ENCODE measurements at places on chromosomes 7 and 10.

DNA sequence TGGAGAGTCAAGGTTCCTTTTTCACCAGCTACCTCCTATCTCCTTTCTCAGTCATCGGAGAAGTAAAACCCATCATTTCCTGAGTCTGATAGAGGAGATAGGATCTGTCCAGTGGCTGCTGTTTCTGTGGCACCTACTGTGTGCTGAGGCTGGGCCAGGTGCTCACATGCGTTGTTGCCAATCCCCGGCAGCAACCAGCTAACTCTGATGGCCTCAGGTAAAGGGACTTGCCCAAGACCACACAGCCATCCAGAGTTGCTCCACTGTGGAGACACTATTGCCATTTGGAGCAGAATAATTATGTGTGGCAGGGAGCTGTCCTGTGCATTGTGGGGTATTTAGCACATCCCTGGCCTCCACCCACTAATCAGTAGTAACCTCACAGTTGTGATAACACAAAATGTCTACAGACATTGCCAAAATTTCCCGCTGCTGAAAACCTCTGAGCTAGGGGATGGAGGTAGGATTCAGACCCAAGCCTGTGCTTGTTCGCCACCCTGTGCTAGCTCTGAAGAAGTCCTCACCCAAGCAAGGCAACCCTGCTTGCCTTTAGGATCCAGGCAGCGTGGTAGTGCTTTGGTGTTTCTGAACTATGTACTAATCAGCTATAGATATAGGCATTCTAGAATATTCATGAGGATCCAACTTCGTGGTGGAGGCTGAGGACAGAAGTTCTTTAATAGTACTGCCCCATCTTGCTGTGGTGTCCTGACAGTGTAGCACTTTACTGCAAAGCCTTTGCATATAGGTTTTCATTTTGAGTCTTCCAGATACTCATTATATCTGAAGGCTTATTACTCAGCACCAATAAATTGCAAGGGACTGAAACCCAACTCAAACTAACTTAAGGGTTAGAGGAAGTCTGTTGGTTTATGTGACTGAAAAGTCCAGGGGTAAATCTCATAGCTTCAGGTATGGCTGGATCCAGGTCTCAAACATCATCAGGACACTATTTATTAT, 164.6 kb downstream of the GRK5 start:
- no peak for DNase-seq

- no peak for DNase-seq
These were observed 94.3 kb downstream of the OSBPL3 start for GRCh38 chr7:24885716-24886115.

GRCh38 chr7:54543051-54543488, 895 bp downstream of the VSTM2A start:
- no peak for DNase-seq

GRCh38 chr7:24874791-24875190, 105.2 kb downstream of the OSBPL3 start:
- DNase-seq = no peak

GRCh38 chr10:74213571-74214162, 62.6 kb downstream of the ADK start:
- DNase-seq = no peak

- DNase-seq = no peak
These were observed 9.7 kb downstream of the IFIT3 start for GRCh38 chr10:89337484-89337883.

DNA sequence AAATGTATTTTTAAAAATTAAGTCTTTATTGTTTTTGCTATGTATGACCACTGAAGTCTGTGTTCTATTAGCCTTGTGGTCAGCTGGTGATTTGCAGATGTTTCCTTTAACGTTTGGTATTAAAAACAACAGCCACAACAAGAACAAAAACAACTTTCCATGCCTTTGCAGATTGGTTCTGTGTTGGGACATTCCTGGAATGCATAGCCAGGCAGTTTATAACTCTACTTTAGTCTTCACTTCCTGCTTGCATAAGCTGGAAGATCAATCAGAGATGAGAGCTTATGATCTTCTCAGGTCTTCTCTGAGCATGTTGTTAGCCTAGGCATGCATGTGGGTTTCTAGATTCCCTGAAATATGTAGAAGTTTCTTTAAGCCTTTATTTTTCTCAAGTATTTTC, 58.9 kb upstream of the SEMA3C start:
- DNase-seq = no peak

- DNase-seq = no peak
These were observed 59.2 kb downstream of the FOXL3 start for GRCh38 chr7:348962-349743.

- no peak for DNase-seq
These were observed at the start of gene UBTD1 for GRCh38 chr10:97498841-97499560. UBTD1 (plus strand) TSS chr10:97498924; CDS start chr10:97499204, 280 bp downstream.

DNA sequence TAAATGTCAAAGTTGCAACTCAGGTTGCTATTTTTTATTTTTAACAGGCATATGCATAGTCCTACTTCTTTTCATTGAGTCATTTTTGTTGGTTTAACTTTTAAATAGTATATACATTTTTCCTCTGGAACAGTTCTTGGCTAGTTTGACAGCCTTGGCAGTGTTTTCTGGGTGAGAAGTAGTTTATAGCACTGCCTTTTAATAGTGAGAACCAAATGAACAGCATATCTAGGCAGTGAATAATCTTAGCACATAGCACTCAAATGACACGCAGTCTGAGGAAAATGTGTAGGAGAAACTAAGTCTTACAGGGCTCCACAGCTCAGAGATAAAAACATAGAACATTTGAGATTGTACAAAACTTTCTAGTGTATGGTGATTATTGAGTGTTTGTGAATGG, 265.5 kb upstream of the POT1 start:
- DNase-seq = no peak

- no peak for DNase-seq
These were observed 12.7 kb downstream of the AKR1E2 start for GRCh38 chr10:4838743-4839142.

DNA sequence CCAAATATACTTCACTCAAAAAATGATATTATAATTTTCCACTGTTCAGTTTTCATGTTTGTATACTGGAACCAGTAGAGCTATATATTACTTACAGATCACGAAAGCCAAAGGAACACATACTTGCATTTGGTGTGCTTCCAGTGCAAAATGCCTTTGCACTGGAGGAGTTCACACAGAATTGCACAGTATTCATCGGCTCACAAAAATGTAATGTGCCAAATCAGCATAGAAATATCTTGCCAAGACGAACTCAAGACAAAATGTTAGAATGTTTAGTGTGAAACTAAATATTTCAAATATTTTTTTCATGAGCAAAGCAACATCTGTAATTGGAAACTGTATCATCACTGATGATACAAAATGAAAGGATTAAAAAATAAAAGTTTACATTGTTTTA, 646.2 kb upstream of the SEMA3D start:
- DNase-seq = no peak

DNA sequence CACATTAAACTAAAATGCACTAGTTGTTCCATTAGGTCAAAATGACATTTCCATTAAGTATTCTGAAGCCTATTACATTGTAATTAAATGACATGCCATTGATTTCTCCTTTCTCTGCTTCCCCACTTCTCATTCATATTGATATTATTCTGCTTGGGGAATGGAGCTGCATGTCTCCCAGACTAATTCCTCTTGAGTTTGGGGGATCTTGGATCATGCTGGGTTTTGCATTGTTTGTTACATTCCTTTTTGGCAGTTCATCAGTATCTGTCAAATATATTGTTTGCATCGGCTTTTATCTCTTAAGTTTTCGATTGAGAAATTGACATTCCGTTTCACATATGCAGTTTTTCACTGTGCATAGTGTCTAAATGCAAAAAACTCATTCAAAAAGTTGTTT, 65.1 kb upstream of the CYP26C1 start:
- no peak for DNase-seq

DNA sequence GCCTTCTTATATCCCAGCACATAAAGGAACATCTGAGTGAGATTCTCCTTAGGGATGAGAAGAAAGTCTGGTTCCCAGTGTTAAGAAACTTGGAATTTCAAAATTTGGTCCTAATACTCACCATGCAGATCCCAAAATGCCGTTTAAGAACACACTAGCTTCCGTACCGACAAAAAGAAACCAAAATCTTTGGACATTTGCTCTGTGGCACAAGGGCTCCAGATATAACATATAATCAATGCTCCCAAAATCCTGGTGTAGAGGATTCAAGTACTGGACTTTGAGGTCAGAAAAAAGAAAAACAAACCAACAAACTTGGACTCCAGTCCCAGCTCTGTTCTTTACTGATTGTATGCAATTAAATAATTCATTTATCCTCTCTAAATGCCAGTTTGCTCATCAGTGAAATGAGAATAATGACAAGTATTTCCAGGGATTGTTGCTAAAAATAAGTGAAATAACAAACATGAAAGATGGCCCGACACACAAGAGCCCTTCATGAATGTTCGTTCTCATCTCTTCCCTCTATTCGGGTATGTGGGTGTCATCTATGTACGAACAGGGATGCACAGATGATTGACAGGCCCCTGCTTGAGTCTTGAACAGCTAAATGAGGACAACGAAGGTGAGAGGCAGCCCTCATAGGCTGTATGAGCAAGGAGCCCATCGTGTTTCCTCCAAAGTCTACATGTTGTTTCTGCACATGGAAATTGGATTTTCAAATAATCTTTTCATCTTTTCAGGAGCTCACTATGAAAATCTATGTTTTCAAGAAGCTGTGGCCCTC, 48.6 kb upstream of the NEBL start:
- no peak for DNase-seq

DNA sequence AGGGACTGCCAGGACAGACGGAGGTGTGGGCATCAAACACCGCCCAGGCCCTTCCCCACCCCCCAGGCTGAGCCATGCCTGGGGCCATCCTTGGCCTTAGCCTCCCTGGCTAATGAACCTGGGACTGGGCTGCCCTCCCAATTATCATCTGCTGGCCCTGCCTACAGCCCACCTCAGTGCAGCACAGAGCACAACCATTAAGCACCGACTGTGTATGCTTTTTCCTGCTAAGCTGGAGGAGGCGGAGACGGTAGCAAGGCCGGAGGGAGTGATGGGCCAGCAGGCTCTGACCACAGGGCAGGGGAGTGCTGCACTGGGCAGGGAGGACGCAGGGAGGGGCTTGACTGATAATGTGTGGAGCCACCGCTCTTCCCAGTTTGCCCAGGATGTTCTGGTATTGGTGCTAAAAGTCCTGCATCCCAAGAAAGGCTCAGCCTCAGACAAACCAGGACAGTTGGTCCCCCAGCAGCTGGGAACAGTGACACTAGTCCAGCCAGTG, 72.0 kb downstream of the C10orf143 start:
- DNase-seq = no peak

- DNase-seq = no peak
These were observed 112.2 kb downstream of the EXOC4 start for GRCh38 chr7:133364959-133365690.

GRCh38 chr7:120724955-120725354, 133.0 kb downstream of the TSPAN12 start:
- DNase-seq = no peak

GRCh38 chr10:117964536-117964935, 82.2 kb downstream of the RAB11FIP2 start:
- DNase-seq = no peak

GRCh38 chr7:4208586-4208985, 473.5 kb upstream of the FOXK1 start:
- peak; percentile 74 for DNase-seq

- DNase-seq = no peak
These were observed 226.4 kb upstream of the KLF14 start for GRCh38 chr7:130960208-130960988.

DNA sequence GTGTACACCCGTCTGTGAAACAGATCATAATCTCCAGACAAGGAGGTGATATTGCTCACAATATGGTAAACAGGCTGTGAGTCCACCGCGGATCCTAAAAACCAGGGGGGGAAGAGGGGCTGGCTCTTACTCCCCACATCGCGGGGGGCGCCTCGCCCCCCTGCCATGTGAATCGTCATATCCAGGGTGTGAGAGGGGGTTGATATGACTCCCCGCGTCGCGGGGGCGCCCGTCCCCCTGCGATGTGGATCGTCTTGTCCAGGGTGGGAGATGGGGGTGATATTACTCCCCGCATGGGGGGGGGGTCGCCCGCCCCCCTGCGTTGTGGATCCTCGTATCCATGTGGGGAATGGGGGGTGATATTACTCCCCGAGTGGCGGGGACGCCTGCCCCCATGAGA, 30.9 kb downstream of the OCM2 start:
- no peak for DNase-seq

- no peak for DNase-seq
These were observed 244.1 kb downstream of the FRMD4A start for GRCh38 chr10:14086596-14086995.

DNA sequence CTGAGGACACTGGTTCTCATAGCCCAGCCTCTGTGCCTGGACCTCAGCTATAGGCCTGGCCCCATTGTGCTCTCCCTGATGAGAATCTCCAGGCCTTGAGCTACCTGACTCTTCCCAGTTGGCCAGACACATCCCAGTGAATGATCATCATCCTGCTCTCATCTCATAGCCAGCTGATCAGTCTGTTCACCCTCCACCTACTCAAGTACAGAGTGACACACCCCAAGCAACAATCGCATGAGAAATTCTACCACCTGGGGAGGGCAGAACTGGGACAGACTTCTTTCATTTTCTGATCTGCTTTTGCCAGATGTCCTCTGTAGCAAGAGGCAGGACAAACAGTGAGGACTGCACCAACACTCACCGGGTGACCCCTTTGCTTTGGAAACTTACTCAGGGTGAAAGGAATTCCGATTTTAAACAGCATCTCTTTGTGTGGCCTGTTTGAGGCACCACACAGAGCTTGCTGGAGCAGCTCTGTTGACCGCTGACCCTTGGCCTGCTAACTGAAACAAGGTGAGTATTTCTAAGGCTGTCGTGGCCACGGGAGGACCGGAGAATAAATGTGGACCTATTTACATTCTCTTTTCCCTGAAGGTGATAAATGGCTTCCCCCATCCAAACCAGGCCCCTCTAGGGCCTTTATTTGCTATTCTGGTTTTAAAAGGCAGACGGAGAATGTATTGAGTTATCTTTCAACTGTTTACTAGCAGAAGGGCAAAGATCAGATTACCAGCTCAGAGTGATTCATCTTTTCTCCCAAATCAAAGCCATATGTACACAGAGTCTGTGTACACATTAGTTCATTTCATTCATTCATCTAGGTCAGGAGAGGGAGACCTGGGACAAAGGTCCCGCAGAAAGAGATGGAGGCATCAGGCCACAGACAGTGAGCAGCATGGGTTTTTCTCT, 181.4 kb upstream of the TNS3 start:
- DNase-seq = no peak

Data from posterior cingulate gyrus (tissue), 11 donors.